ENCODE measurements at places on chromosomes 12 and 14. TPM values are rescaled to one million over a fixed set of nuclear protein-coding genes. Genes with fewer than 3 reads are reported as not detected.

The SLCO1B1 gene
- not detected for total RNA-seq

The PTGER2 gene
- total RNA-seq = 40.5 TPM

The ORMDL2 gene
- 20.5 TPM for total RNA-seq

The TPH2 gene
- total RNA-seq = not detected

The SERPINA10 gene
- total RNA-seq = not detected

The TMEM119 gene
- total RNA-seq = 5.0 TPM

The STON2 gene
- 51.1 TPM for total RNA-seq

The PCK2 gene
- 15.5 TPM for total RNA-seq

The RAB35 gene
- 53.3 TPM for total RNA-seq

The RERG gene
- not detected for total RNA-seq

The CIT gene
- total RNA-seq = 1.6 TPM

The EML1 gene
- total RNA-seq = not detected

The ACOT4 gene
- 0.65 TPM for total RNA-seq

The MAP3K9 gene
- total RNA-seq = 7.7 TPM

The GNPTAB gene
- 38.1 TPM for total RNA-seq

The IFT43 gene
- total RNA-seq = 10.5 TPM

The CCDC177 gene
- not detected for total RNA-seq

The NRL gene
- 2.2 TPM for total RNA-seq

The NAP1L1 gene
- 672 TPM for total RNA-seq

The ACSM4 gene
- total RNA-seq = not detected

The KLRK1 gene
- 2.0 TPM for total RNA-seq

The RPGRIP1 gene
- not detected for total RNA-seq

Data from T-helper 17 cell (primary cell).